ENCODE measurements at places on chromosomes 5 and 9. TPM values are rescaled to one million over a fixed set of nuclear protein-coding genes. Genes with fewer than 3 reads are reported as not detected.

Gene ZDHHC11B
- 8.7 TPM for total RNA-seq

Gene CBY3
- total RNA-seq, result not detected

Gene ADCY2
- total RNA-seq, result 14.8 TPM

Gene ARHGEF37
- total RNA-seq, result 5.6 TPM

Gene GKAP1
- total RNA-seq, result 6.2 TPM

Gene ADAMTS12
- 7.3 TPM for total RNA-seq

Gene PCDHGA1
- total RNA-seq, result 2.8 TPM

Gene BTNL8
- not detected for total RNA-seq

Gene CXCL14
- 27.5 TPM for total RNA-seq
